ENCODE measurements at places on chromosomes 4 and X. TPM values are rescaled to one million over a fixed set of nuclear protein-coding genes. Genes with fewer than 3 reads are reported as not detected.

DNA sequence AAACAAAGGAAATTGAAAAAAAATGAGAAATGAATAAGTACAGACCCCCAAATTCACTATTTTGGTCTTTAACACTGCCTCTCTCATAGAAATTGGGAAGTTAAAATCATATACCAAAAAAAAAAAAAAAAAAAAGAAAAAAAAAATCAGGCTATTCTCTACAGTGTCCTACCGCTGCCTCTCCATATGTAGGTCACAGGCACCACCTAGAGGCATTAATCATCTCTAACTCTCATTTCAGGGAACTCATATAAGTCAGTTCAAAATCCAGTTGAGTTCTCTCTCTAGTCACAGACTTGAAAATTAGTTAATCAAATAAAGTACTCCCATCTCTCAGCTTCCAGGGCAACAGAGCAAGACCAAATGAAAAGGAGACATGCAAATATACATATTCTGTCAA lies 47.9 kb downstream of the COX18 start:
- H3K4me3 ChIP-seq: no peak overlapping the region
- H3K36me3 ChIP-seq: no peaks in the 10 kb centered on the region
- H3K27ac ChIP-seq: no peak overlapping the region

- no peaks in the 10 kb centered on the region for H3K4me1 ChIP-seq
- H3K27me3 ChIP-seq: no peaks in the 10 kb centered on the region
- no peaks in the 10 kb centered on the region for H3K36me3 ChIP-seq
These were observed 250.5 kb upstream of the PRKX start for GRCh38 chrX:3963980-3964379.

The MEPE gene
- not detected for polyA plus RNA-seq

DNA sequence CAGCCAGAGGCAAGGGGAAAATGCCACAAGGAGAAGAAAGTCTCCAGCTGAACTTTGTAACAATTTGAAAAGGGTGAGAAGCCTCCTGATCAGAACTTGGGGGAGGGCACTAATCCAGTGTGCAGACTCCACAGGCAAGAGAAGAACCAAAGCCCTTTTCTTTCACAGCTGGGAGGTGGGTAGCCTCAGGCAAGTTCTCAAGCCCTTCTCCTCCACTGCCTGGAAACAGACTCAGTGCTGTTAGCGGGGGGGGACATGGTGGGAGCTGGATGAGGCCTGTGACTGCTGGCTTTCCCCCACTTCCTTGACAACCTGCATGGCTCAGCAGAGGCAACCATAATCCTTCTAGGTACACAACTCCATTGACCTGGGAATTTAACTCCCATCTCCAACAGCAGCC lies 92.5 kb downstream of the LHFPL1 start:
- H3K27ac ChIP-seq: no peak overlapping the region
- no peak overlapping the region for H3K4me3 ChIP-seq
- no peaks in the 10 kb centered on the region for H3K4me1 ChIP-seq
- H3K27me3 ChIP-seq: no peaks in the 10 kb centered on the region

- DNase-seq: no peak
- H3K36me3 ChIP-seq: no peaks in the 10 kb centered on the region
- no peak overlapping the region for H3K4me3 ChIP-seq
- no peaks in the 10 kb centered on the region for H3K4me1 ChIP-seq
- no peak overlapping the region for H3K27ac ChIP-seq
These were observed 36.3 kb downstream of the PDGFRA start for GRCh38 chr4:54265366-54265765.

GRCh38 chr4:141352909-141353525 lies 132.3 kb downstream of the ZNF330 start:
- peaks cover 38% of the 10 kb centered on the region for H3K4me1 ChIP-seq
- peak overlapping the region; percentile 7 for H3K27ac ChIP-seq

The RENBP gene
- 15.0 TPM for polyA plus RNA-seq

The DIPK2B gene
- polyA plus RNA-seq: 3.5 TPM

DNA sequence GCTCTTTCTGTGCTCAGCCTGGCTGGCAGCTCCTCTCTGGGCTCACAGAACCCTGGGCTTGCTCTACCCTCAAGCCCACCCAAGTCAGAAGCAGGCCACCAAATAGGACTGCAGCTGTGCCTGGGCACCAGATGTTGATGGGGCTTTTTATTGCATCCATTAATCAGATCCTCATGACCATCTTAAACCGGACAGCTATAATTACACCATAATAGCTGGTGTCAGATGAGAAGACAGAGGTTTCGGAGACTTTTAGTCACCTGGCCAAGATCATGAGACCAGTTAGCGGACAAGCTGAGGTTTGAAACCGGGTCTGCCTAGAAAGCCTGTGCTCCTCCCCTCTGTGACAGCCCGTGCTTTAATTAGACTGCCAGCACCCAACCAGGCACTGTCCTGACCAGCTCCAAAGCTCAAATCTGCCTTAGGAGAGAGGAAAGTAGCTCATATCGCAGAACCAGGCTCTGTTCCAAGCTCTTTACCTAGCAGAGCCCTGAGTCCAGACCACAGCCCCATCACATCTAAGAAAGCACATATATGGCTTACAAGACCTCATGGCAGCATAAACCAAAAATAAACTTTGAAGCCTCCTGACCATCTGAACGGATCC lies 88.9 kb downstream of the JAKMIP1 start:
- H3K27ac ChIP-seq: no peak overlapping the region
- H3K4me3 ChIP-seq: no peak overlapping the region
- H3K36me3 ChIP-seq: no peaks in the 10 kb centered on the region
- no peaks in the 10 kb centered on the region for H3K27me3 ChIP-seq
- peak; percentile 19 for DNase-seq
- no peaks in the 10 kb centered on the region for H3K4me1 ChIP-seq

DNA sequence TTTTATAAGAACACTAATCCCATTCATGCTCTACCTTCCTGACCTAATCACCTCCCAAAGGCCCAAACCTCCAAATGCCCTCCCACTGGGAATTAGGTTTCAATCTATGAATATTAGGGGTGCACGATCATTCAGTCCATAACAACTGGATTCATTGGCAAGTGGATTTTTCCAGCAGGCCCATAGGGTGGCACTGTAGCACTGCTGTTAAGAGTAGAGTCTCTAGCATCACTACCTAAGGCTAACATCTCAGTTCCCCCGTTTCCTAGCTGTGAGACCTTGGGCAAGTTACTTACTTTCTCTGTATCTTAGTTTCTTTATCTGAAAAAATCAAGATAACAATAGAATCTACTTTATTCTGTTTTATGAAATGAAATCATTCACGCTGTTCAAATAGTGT lies 315.8 kb downstream of the STIM2 start:
- no peak overlapping the region for H3K4me3 ChIP-seq
- no peaks in the 10 kb centered on the region for H3K27me3 ChIP-seq
- no peaks in the 10 kb centered on the region for H3K36me3 ChIP-seq
- no peak overlapping the region for H3K27ac ChIP-seq
- no peak for DNase-seq
- no peaks in the 10 kb centered on the region for H3K4me1 ChIP-seq

- H3K4me1 ChIP-seq: peaks cover 16% of the 10 kb centered on the region
- H3K27ac ChIP-seq: peak within 1 kb of the TSS; percentile 74
- H3K4me3 ChIP-seq: peak within 1 kb of the TSS; percentile 63
- no peaks in the 10 kb centered on the region for H3K27me3 ChIP-seq
- peak; percentile 83 for DNase-seq
These were observed at the start of gene AADAT for GRCh38 chr4:170089668-170090351. Gene AADAT (minus strand): TSS chr4:170089956. CDS start chr4:170089690, 266 bp downstream.

DNA sequence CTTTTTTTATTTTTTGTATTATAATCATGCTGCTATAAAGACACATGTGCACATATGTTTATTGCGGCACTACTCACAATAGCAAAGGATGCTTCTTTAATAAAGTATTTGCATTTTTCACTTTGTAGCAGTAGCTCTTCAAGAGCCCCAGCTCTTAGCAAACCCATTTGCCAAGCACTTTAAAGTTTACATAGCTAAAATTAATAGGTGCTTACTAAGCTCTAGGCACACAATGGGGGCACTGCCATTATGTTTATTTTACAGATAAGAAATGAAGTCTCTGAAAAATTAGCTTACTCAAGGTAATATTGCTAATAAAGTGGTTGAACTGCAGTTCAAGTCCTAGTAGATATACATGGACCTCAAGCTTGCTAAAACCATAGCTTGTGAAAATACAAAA lies 230.3 kb upstream of the ARHGAP24 start:
- H3K4me3 ChIP-seq: no peak overlapping the region
- H3K4me1 ChIP-seq: no peaks in the 10 kb centered on the region
- DNase-seq: no peak
- no peaks in the 10 kb centered on the region for H3K36me3 ChIP-seq

DNA sequence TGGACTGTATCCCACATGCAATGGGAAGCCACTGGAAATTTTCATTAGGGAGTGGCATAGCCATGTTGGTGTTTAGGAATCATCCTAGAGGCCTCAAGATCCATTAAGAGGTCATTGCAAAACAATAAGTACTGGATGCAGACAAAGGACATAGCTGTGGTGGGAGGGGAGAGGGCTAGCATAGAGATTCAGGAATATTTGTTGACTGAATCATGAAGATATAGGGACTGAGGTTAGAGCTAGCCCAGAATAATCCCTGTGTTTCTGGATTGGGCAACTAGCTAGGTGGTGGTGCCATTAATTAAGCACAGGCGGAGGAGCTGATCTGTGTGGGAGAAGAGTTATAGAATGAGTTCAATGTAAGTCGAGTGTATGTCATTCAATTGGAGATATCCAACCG lies 135.0 kb downstream of the RAB28 start:
- H3K4me1 ChIP-seq: no peaks in the 10 kb centered on the region
- no peak overlapping the region for H3K4me3 ChIP-seq
- no peaks in the 10 kb centered on the region for H3K27me3 ChIP-seq
- peaks cover 4% of the 10 kb centered on the region for H3K36me3 ChIP-seq

GRCh38 chr4:23884741-23885140 lies 5.1 kb downstream of the PPARGC1A start:
- H3K4me1 ChIP-seq: peaks cover 20% of the 10 kb centered on the region
- H3K27me3 ChIP-seq: no peaks in the 10 kb centered on the region
- peak overlapping the region; percentile 89 for H3K27ac ChIP-seq
- no peak overlapping the region for H3K4me3 ChIP-seq
- H3K36me3 ChIP-seq: no peaks in the 10 kb centered on the region

Data from sigmoid colon (tissue), 7 donors.